HEK293T (cell line): ENCODE measurements at places on chromosomes 3 and 15.
A peak's percentile ranks its signal among the peaks of the same experiment; 100 is the strongest.

- DNase-seq: no peak
Measured at GRCh38 chr3:132655471-132655870, 4.1 kb downstream of the ACAD11 start.

GRCh38 chr3:195306369-195306768 is 35.4 kb upstream of the XXYLT1 start:
- no peak for DNase-seq

GRCh38 chr15:93029836-93030429 is 59.1 kb downstream of the RGMA start:
- no peak for DNase-seq

GRCh38 chr3:105927741-105928140 is 58.9 kb upstream of the CBLB start:
- DNase-seq: no peak

DNA sequence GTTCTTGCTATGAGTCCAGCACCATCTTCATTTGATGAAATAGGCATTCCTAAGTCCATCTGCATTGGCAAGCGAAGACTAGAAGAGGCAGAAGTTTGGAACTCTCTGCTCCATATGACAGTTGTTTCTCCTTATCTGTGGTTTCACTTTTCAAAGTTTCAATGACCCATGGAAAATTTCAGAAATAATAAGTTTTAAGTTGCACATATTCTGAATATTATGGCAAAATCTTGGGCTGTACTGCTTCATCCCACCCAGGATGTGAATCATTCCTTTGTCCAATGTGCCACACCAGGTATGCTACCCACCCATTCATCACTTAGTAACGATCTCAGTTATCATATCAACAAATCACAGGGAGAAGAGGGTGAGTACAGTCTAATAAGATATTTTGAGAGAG is 647.9 kb downstream of the GRM7 start:
- DNase-seq: no peak

GRCh38 chr15:85337425-85338074 is 42.9 kb upstream of the AKAP13 start:
- DNase-seq: no peak

GRCh38 chr15:76529911-76530310 is 193.3 kb downstream of the ISL2 start:
- DNase-seq: no peak

- DNase-seq: no peak
Measured at GRCh38 chr3:149245738-149246451, 24.3 kb upstream of the CP start.

DNA sequence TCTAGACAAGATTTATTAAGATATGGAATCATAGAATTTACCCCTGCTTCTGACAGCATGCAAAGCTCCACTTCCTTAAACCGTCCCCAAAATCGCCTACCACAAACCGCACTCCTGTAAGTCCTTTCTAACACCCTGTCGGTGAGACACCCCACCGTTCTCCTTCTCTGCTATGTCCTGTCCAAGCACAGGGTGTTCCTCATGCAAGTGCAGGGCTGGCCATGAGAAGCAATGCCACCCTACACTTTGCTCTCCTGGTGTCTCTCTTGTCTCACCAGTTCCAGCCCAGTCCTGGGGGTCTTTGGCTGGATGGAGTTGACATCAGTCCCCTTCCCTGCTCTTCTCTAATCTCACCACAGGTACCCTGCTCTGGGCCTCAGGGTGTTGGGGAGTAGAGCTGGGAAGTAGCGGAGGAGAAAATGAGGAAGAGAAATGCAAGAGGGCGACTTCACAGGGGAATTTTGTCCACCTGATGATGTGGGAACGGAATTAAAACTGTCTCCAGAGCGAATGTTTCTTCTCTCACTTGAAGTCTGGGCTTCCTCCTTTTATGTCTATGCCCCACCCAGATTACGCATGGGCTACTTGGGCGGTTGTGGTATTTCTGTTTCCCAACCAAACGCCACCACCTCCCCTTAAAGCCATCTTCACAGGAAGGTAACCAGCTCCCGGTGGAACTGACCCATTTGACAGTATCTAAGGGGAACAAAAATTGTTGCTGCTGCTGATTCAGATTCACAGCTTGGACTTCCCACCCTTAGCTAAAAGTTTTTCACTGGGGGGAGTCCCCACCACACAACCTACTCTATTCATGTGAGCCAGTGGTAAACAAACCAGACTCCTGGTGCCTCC is 49.9 kb downstream of the CASR start:
- DNase-seq: no peak

DNA sequence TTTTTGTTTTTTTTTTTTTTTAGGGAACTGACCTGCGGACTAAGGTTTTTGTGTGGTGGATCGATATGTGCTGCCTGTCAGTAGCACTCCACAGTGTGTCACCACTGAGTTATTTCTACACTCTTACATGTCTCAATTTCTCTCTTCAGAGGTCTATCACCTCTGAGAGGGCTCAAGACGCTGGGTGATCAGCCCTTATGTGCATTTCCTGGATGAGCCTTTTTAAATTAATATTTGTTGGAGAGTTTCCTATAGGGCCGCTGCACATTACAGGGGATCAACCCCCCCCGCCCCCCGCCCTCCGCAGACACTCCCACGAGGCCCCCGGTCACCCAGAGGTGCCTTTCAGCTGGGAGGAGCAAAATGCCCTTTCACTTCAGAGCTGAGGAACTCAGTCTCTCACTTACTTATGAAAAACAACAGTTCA is 34.5 kb upstream of the AP4E1 start:
- DNase-seq: peak; percentile 7
